ENCODE measurements at places on chromosomes 4 and X.

GRCh38 chr4:140163029-140163810, 9.2 kb upstream of the MAML3 start:
- DNase-seq = no peak

GRCh38 chrX:77771601-77772000, 14.4 kb downstream of the ATRX start:
- no peak for DNase-seq

DNA sequence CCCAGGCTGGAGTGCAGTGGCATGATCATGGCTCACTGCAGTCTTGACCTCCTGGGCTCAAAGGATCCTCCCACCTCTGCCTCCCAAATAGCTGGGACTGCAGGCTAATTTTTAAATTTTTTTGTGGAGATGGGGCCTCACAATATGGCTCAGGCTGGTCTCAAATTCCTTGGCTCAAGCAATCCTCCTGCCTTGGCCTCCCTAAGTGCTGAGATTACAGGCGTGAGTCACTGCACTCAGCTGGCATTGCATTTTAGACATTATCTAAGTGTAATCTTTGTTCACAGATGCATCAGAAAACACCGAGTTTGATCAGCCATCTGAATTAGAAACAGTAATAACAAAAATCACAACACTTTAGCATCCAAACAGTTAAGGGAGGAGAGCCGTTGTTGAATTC, 53.4 kb upstream of the CBR4 start:
- DNase-seq = no peak

DNA sequence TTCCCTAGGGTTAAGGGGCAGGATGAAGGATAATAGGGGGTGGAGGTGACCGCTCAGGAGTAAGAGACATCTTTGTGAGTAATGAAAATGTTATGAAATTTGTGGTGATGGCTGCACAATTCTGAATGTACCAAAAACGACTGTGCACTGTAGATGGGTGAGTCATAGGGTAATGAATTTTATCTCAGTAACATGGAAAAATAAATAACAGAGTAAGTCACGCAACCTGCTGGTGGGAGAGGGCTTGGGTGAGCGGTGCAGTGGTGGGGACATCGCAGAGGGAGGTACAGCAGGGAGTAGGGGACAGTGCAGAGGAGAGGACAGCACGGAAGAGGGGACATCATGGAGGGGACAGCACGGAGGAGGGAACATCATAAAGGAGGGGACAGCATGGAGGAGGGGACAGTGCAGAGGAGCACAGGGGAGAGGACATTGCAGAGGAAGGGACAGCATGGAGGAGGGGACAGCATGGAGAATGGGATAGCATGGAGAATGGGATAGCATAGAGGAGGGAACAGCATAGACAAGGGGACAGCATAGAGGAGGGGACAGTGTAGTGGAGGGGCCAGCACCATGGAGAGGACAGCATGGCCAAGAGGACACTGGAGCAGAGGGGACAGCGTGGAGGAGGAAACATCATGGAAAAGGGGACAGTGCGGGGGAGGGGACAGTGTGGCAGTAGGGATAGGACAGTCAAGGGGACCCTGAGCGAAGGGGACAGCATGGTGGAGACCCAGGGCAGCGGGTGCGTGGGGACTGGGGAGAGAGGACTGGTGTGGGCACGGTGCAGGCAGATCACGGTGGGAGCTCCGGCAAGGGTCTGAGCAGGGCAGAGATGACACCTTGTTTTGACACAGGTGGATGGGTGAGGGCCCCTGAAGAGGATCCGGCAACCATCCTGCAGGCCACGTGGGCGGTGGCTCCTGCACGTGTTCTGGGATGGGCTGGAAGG, 68.5 kb upstream of the MXD4 start:
- DNase-seq = no peak

GRCh38 chrX:95152810-95153209, 1478.8 kb downstream of the FAM133A start:
- no peak for DNase-seq

DNA sequence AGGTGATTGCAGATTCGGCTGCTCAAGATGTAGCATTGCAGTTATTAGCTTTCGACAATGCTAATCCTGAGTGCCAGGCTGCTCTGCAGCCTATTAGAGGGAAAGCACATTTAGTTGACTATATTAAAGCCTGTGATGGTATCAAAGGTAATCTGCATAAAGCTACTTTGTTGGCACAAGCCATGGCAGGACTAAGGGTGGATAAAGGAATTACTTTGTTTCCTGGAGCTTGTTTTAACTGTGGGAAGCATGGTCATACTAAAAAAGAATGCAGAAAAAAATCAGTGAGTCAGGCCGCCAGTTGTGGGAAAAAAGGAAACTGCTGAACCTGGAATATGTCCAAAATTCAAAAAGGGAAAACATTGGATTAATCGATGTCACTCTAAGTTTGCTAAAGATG, 154.9 kb upstream of the TECRL start:
- no peak for DNase-seq

DNA sequence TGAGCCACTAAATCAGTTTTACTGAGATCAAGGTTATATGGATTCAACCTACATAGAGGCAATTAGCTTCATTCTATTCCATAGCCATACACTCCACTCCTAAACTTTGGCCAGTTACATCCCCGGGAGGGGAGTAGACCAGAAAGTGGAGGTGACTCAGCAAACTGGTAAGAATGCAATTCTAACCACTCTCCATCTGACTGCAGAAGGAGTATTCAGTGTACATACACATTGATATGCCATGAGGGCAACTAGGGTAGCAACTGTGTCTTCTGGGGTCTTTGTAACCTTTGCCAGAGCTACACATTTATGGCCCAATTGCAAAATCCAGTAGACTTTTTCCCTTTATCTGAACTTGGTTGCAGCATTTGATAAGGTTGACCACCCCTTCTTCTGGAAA, 7.6 kb downstream of the SLC25A43 start:
- DNase-seq = no peak

DNA sequence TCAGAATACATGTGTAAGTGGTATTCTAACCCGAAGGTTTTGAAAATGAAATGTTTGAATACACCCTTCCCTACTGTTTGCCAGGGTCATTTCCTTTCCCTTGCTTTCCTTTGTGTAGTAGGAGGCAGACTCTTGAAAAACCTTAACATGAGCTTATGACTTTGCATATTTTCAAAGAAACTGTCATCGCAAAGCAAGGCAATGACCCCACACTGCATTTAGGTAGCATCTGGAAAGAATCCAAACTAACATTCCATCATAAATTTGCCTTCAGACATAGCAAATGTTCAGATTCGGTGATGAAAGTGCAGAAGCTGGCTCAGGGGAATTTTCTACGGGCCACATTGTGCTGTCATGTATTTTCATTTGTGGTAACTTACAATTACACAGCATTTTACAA, 32.3 kb downstream of the SH2D1A start:
- no peak for DNase-seq

DNA sequence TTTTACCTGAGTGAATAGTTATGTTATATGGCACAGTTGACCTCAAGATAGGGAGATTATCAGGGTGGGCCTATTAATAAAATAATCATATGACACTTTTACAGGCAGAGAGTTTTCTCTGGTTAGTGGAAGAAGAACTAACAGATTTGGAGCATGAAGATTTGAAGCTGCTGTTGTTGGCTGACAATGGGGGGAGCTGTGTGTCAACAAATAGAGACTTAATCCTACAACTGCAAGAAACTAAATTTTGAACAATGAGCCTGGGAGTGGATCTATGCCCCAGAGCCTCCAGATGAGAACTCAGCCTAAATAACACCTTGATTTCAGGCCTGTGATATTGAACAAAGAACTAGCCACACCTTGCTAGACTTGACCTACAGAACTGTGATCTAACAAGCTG, 7.2 kb upstream of the CCSER1 start:
- no peak for DNase-seq

DNA sequence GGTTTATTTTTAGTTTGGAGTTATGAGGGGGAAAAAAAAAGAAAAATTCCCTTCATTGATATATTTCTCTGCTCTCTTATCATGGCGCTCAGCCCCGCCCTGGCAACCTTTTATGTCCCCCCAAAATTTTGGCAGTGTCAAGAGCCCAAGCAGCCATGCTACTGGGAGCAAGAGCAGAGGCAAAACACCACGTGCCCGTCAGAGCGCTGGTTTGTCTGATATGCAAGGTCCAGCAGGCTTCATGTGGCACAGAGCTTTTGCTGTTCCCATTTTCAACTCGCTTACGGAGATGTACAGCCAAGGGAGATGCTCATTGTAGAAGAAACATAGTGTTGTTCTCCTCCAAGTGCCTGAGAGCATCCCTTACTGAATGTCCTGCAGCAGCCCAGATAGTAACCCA, 27.3 kb downstream of the SLITRK2 start:
- no peak for DNase-seq

- DNase-seq = no peak
These were observed 69.4 kb upstream of the AFAP1 start for GRCh38 chr4:8009097-8009496.
